Heart right ventricle (tissue), 16 donors: ENCODE measurements at places on chromosomes 2 and 18. TPM values are rescaled to one million over a fixed set of nuclear protein-coding genes. Genes with fewer than 3 reads are reported as not detected.

DNA sequence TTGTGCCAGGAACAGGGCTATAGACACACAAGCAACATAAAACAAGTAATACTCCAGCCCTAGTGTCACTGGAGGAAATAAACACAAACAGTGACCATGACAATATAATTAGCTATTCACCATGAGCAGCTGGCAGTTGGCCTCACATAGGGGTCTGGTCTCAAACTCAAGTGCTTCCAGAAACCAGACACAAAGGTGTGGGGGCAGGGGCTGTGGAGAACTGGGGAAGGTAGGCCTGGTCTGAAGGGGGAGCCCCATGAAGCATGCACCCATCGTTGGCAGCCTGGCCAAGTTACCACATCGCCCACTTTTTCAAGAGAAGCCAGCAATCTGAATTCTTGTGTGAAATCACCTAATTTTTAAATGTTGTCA lies 49.5 kb upstream of the SP3 start:
- no peaks in the 10 kb centered on the region for H3K27me3 ChIP-seq
- peak overlapping the region; percentile 87 for H3K27ac ChIP-seq
- H3K4me1 ChIP-seq, result peaks cover 24% of the 10 kb centered on the region
- no peak for DNase-seq

DNA sequence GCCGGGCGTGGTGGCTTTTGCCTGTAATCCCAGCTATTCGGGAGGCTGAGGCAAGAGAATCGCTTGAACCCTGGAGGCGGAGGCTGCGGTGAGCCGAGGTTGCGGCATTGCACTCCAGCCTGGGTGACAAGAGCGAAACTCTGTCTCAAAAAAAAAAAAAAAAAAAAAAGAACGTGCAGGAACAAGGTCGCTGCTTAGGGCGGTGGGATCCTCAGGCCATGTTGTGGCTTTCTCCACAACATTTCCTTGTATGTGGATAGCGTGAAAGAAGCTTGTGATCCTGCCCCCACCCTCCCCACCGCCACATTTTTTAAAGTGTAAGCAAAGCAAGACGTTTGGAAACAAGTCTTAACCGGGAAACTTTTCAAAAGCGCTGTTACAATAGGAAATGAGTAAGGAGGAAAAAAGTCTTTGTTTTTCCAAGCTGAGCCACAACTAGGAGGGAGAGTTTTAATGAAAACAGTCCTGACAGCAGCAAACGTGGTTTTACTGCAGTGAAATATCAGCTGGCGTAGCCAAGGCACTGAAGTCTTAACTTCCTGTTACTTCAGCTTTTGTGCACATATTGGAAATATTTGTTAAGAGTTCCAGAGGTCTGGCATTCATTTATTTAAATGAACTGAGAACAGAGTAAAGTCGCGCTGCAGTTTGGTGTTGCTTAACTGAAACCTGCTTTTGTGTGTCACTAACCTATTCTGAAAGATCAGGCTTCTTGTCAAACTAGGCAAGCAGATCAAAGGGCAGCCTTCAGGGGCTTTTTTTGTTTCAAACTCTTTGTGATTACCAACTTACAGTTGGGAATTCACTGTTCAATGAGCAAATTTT lies 3.8 kb downstream of the TGIF1 start:
- H3K4me3 ChIP-seq, result peak overlapping the region; percentile 88
- DNase-seq, result peak; percentile 20
- peaks cover 26% of the 10 kb centered on the region for H3K36me3 ChIP-seq
- peak overlapping the region; percentile 95 for H3K27ac ChIP-seq
- no peaks in the 10 kb centered on the region for H3K27me3 ChIP-seq
- H3K4me1 ChIP-seq, result peaks cover 14% of the 10 kb centered on the region

DNA sequence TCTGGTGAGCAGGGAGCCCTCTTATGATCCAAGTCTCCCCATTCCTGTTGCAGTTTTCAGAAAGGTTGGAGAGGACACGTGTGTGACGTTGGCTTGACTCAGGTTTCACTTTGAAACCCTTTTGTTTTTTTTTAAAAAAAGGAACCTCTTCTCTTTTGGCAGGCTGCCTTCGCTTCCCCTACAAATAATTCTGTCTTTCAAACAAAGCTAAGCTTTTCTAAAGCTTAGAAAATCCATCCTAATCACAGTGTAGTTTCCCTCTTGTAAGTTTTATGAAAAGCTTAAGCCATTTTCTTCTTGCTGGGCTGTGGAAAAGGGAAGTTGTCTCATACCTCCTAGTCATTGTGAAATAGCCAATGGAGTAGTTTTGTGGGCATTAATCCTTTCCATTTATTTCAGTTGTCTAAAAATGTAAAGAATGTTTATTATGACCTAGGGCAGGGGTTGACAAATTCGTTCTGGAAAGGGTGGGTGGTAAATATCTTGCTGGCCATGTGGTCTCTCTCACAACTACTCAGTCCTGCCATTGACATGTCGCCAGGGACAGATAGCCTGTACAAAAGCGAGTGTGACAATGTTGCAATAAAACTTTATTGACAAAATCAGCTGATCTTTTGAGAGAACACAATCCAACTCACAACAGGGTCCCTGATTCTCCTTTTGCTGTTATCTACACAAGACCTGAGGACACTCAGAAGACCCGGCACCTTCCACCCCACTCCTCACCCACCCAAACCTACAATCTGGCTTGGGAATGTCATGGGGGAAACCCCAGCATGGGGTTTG lies 878.8 kb downstream of the RNF144A start:
- H3K4me1 ChIP-seq, result no peaks in the 10 kb centered on the region
- no peak overlapping the region for H3K4me3 ChIP-seq
- H3K27me3 ChIP-seq, result no peaks in the 10 kb centered on the region
- DNase-seq, result peak; percentile 7

DNA sequence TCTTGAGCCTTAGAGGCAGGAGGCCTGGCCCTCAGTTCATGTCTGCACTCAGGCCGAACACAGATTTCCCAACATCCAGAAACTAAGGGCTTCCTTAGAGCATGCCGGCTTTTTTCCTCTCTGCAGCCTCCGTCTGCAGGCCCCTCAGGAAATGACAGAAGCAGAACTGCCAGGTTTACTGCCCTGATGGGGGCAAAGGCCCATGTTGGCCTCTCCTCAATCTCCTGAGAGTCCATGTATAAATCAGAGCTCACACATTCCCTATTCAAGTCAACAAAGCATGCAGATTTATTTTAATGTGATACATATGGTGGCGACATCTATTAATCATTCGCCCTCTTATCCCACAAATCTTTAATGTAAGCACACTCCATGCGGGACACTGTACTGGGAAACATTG lies 475.6 kb upstream of the HS6ST1 start:
- no peak overlapping the region for H3K27ac ChIP-seq
- H3K4me3 ChIP-seq, result no peak overlapping the region
- DNase-seq, result no peak
- H3K4me1 ChIP-seq, result no peaks in the 10 kb centered on the region
- H3K27me3 ChIP-seq, result peaks cover 4% of the 10 kb centered on the region

DNA sequence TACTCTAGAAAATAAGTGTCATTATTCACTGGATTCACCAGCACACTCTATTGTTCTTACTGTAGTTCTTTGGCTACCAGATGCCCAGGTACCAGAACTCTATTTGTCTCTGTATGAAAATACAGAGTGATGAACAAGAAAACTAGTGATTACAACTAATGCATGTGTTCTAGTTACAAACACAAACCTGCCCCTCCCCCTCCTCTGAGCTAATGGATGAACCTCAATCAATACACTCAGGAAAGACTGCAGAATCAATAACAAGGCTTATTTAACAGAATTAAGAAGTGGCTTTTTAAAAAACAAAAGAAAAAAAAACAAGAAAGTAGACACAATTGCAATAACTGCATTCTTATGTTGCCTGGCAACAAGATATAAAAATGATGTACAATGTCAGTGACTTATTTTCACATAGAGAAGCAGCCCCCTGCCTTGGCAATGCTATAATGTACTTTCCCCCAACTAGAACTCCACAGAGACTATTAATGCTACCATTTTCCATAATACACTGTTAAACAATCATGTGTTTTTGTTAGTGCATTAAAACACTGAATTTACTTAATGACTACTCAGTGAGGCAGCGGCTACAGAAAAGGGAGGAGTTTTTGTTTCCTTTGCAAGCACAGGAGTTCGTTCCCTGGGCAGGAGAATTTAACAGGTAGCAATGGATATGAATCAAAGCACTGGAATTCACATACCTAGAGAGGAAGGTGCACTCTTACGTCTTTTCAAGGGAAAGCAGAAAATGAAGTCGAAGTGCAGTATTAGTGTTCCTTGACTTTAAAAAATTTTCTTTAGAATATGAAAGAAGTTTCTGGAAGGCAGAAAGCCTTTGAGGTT lies 318.8 kb upstream of the REV1 start:
- no peak for DNase-seq
- H3K36me3 ChIP-seq, result no peaks in the 10 kb centered on the region
- no peak overlapping the region for H3K27ac ChIP-seq
- H3K4me1 ChIP-seq, result no peaks in the 10 kb centered on the region

- no peaks in the 10 kb centered on the region for H3K27me3 ChIP-seq
- H3K27ac ChIP-seq, result no peak overlapping the region
- no peak overlapping the region for H3K4me3 ChIP-seq
- H3K36me3 ChIP-seq, result no peaks in the 10 kb centered on the region
- no peaks in the 10 kb centered on the region for H3K4me1 ChIP-seq
Observed at GRCh38 chr2:147425437-147426029, 419.3 kb upstream of the ACVR2A start.

GRCh38 chr18:59932401-59932800 lies 32.6 kb downstream of the PMAIP1 start:
- no peak for DNase-seq
- no peaks in the 10 kb centered on the region for H3K4me1 ChIP-seq
- H3K27ac ChIP-seq, result no peak overlapping the region
- H3K36me3 ChIP-seq, result no peaks in the 10 kb centered on the region
- no peak overlapping the region for H3K4me3 ChIP-seq
- H3K27me3 ChIP-seq, result peaks cover 9% of the 10 kb centered on the region

GRCh38 chr18:22335731-22336198 lies 82.0 kb downstream of the CTAGE1 start:
- DNase-seq, result no peak
- no peaks in the 10 kb centered on the region for H3K36me3 ChIP-seq
- no peaks in the 10 kb centered on the region for H3K27me3 ChIP-seq

- H3K4me1 ChIP-seq, result peaks cover 23% of the 10 kb centered on the region
- no peaks in the 10 kb centered on the region for H3K27me3 ChIP-seq
- DNase-seq, result no peak
Observed at GRCh38 chr2:196333397-196333796, 162.0 kb upstream of the STK17B start.

- no peak for DNase-seq
- H3K4me3 ChIP-seq, result no peak overlapping the region
- H3K27ac ChIP-seq, result no peak overlapping the region
- no peaks in the 10 kb centered on the region for H3K27me3 ChIP-seq
- H3K4me1 ChIP-seq, result no peaks in the 10 kb centered on the region
Observed at GRCh38 chr2:172220121-172220520, 117.4 kb upstream of the DLX2 start.

DNA sequence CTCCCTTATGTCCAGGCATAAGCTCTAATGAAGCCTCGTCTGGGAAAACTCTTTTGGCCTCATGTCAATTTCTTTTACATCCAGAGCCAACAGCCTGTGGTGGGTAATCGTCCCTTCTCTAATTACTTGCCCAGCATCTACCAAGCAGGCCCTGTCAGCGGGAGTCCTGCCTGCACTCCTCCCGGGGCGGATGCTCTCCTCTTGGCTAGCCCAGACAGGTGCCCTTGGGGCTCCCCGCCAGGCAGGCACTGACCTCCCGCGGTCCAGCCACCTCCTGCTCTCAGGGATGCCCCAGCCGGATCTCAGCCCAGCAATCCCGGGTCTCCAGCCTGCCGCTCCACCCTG lies 74.2 kb downstream of the NCAPH start:
- H3K4me1 ChIP-seq, result peaks cover 30% of the 10 kb centered on the region
- H3K4me3 ChIP-seq, result no peak overlapping the region
- no peaks in the 10 kb centered on the region for H3K36me3 ChIP-seq
- H3K27ac ChIP-seq, result no peak overlapping the region
- peak; percentile 18 for DNase-seq

- H3K36me3 ChIP-seq, result no peaks in the 10 kb centered on the region
- DNase-seq, result peak; percentile 64
Observed at GRCh38 chr2:43676322-43677050, at the start of gene C1GALT1C1L. TSS of gene C1GALT1C1L (minus strand) at chr2:43676429. CDS start at chr2:43676322, 107 bp downstream.

GRCh38 chr2:79860228-79861058 lies 347.6 kb downstream of the CTNNA2 start:
- H3K4me3 ChIP-seq, result no peak overlapping the region
- no peak for DNase-seq
- H3K4me1 ChIP-seq, result no peaks in the 10 kb centered on the region
- no peak overlapping the region for H3K27ac ChIP-seq
- H3K36me3 ChIP-seq, result no peaks in the 10 kb centered on the region

GRCh38 chr2:221810245-221810644 lies 238.1 kb upstream of the EPHA4 start:
- DNase-seq, result no peak
- H3K36me3 ChIP-seq, result no peaks in the 10 kb centered on the region
- H3K4me3 ChIP-seq, result no peak overlapping the region
- no peaks in the 10 kb centered on the region for H3K27me3 ChIP-seq
- H3K27ac ChIP-seq, result no peak overlapping the region
- H3K4me1 ChIP-seq, result no peaks in the 10 kb centered on the region

DNA sequence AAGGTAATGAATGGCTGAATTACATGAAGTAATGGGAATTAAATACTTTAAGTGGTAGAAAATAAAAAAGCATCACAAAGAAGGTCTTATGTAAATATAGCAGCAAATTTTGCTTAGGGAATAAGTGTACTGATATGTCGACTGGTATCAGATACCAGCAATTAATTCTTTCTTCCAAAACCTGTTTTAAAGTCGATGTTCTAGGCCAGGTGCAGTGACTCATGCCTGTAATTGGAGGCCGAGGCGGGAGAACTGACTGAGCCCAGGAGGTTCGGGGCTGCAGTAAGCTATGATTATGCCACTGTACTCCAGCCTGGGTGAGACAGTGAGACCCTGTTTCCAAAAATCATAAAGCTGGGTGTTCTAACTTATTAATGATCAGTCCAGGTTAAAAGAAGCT lies 30.3 kb downstream of the SP3 start:
- H3K36me3 ChIP-seq, result no peaks in the 10 kb centered on the region
- DNase-seq, result no peak
- no peak overlapping the region for H3K27ac ChIP-seq

- H3K4me1 ChIP-seq, result peaks cover 51% of the 10 kb centered on the region
- no peaks in the 10 kb centered on the region for H3K36me3 ChIP-seq
- H3K4me3 ChIP-seq, result no peak overlapping the region
- no peaks in the 10 kb centered on the region for H3K27me3 ChIP-seq
- DNase-seq, result no peak
Observed at GRCh38 chr2:45723857-45724256, 72.4 kb downstream of the PRKCE start.

GRCh38 chr2:174248187-174248997 lies at the start of gene OLA1:
TSS of gene OLA1 (minus strand) at chr2:174248532. CDS start at chr2:174246815, 1,717 bp downstream.
- peak within 1 kb of the TSS; percentile 90 for H3K4me3 ChIP-seq
- DNase-seq, result peak; percentile 96
- no peaks in the 10 kb centered on the region for H3K27me3 ChIP-seq
- peaks cover 16% of the 10 kb centered on the region for H3K36me3 ChIP-seq

The RAB6C gene
- total RNA-seq, result not detected

The DNAH6 gene
- total RNA-seq, result 0.42 TPM

The EMILIN1 gene
- total RNA-seq, result 19.0 TPM

The NDC80 gene
- total RNA-seq, result 0.17 TPM

The CNDP1 gene
- total RNA-seq, result not detected

The MBOAT2 gene
- 30.1 TPM for total RNA-seq

The TMEM169 gene
- total RNA-seq, result 0.97 TPM

The ERMN gene
- total RNA-seq, result not detected

The TGOLN2 gene
- total RNA-seq, result 75.2 TPM
